ENCODE measurements at places on chromosomes 6 and 20.

GRCh38 chr6:158707120-158707820, 57.4 kb downstream of the SYTL3 start:
- no peak for DNase-seq

DNA sequence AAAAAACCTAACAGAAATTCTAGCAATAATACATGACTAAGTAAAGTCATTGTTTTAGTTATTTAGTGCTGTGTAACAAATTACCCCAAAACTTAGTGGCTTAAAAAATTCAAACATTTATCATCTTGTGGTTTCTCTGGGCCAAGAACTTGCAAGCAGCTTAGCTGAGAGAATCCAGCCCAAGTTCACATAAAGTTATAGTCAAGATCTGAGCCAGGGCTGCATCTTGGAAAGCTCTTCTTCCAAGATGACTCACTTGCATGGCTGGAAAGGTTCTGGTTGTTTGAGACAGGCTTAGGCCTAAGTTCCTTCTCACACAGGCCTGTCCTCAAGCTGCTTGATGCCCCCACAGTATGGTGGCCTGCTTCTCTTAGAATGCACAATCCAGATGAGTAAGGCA, 217.8 kb upstream of the TSHZ2 start:
- no peak for DNase-seq

GRCh38 chr6:88814909-88815308, 148.5 kb downstream of the RNGTT start:
- DNase-seq = no peak

DNA sequence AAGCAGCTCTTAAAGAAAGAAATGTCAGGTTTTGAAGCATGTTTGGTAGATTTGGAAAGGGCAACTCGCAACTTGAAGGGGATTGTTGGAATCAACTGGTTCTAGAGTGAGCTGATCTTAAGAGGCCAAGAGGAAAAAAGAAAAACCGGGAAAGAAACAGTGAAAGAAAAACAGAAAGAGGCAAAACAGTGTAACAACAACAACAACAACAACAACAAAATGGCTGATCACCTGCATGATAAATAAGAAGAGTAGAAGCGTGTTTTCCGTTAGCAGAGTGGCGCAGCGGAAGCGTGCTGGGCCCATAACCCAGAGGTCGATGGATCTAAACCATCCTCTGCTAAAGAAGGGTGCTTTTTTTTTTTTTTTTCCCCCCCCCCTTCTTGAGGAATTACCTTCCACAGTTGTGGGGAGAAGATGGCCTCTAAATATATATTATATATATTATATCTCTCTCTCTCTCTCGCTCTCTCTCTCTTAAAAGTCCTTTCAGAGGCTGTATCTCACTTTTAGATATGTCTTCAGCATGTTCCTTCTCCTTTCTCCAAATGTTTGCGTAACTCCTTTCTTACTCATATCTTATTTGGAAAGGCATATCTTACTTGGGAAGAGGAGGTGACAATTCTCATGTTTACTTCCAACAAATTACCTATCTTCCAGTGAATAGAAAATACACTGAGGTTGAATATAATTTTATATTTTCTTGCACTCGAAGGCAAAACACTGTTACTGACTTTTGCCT, 134.4 kb downstream of the OR2B2 start:
- DNase-seq = no peak

Measured in stimulated activated CD8-positive, alpha-beta memory T cell treated with anti-CD3 and anti-CD28 coated beads, Interleukin-4, amount 100 ng/mL, for 4 hours (primary cell).